Stimulated activated CD4-positive, alpha-beta T cell treated with anti-CD3 and anti-CD28 coated beads, Interleukin-1b, Interleukin-23, amount 100 ng/mL, for 1 hour (primary cell): ENCODE measurements at places on chromosomes 3 and 15.

- DNase-seq, result no peak
Observed at GRCh38 chr3:98739266-98739665, 23.9 kb upstream of the ST3GAL6 start.

DNA sequence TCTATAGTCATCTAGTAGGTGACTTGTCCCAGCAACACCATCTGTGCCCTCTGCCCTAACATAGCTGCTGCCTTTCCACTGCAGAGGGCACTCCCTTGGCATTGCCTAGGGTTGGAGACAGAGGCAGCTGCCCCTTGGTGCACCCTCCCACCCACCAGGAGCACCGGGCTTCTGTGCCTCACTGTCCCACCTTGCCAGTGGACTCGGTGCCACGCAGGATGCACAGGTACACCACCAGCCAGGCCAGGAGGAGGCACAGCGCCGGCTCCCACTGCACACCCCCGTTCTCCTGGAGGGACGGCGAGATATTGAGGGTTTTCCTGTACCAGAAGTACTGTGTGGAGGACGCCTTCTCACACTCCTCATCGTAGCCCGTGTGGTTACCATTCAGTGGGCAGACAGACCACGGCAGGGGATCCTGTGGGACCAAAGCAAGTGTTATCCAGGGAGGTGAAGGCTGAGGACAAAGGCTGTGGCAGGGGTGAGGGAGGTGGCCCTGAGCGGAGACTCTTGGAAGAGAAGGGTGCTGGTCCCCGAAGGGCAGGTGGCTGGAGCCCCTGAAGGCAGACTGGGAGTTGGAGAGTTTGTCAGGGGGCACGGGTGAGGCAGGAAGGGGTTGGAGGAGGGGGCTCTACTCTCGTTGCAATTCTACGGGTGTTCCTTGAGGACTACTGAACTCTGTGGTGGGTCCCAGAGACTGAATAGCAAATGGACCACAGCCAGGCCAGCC lies 20.6 kb downstream of the SLC6A20 start:
- no peak for DNase-seq

- DNase-seq, result no peak
Observed at GRCh38 chr3:49668861-49669260, 5.3 kb upstream of the APEH start.

DNA sequence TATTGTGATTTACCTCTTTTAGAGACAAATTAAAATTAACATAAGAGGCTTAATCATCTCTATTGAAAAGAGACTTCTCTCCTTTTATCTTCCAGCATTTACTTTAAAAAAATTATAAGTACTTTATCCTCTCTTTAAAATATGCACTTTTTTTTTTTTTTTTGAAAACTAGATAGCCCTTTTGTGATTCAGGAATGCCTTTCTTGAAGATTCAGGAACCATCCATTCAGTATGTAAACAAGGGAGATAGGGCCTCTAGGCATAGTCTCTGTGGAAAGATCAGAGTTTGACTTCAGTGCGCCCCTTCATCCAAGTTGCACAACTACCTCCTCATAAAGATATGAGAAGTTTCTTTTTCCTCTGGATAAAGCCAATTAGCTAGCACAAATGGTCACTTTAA lies 1163.7 kb downstream of the SI start:
- no peak for DNase-seq

DNA sequence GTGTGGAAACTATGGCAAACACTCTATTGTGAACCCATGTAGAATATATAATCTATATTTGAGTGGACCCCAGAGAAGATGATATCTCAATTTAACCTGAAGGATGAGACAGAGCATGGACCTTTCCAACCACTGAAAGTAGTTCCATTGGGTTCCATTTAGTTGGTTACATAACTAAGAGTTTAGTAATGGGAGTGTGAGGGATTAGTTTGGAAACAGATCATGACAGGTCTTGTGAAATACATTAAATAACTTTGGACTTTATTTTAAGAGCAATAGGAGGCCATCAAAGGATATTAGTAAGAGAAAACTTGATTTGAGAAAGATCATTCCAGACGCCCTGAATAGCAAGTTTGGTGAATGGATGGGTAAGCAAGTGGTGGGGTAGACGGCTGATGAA lies 487.2 kb upstream of the ROBO2 start:
- DNase-seq, result no peak

GRCh38 chr3:113747283-113748046 lies 630 bp downstream of the ATP6V1A start:
- DNase-seq, result peak; percentile 12

DNA sequence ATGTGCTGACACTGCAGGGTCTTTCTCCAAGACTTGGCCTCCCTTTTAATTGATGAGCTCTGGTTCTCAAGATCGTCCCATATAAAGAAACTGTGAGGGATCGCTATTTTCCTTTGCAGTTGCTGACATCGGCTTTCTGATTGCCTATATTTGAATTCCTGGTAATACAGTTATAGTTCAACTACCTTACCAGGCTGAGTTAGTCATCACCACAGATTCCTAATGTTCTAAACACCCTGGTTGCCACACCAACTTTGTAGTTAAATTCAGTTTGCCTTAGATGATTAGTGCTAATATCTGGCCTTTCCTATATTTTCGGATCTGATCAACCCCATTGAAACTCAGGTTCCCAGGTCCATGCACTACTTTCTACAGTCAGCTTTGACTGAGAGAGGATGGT lies 125.0 kb downstream of the GMNC start:
- no peak for DNase-seq

GRCh38 chr15:87033056-87033455 lies 953.4 kb downstream of the AGBL1 start:
- DNase-seq, result no peak

DNA sequence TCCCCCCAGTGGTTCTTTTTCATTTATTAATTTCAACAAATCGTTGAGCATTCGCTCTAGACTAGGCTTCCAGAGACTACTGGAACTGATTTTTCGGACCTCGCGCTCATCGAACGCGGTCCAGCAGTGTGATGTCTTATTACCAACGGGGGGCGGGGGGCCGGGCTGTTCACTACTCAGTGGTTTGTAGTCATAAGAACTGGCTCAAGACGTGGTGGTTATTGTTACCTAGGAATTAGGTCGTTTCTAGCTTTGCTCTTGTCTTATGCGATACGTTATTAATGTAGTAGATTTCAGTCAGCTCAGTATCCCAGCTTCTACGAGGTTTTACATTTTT lies 858 bp downstream of the RBM5 start:
- no peak for DNase-seq

GRCh38 chr3:197567904-197568681 lies 12.3 kb upstream of the BDH1 start:
- DNase-seq, result no peak

DNA sequence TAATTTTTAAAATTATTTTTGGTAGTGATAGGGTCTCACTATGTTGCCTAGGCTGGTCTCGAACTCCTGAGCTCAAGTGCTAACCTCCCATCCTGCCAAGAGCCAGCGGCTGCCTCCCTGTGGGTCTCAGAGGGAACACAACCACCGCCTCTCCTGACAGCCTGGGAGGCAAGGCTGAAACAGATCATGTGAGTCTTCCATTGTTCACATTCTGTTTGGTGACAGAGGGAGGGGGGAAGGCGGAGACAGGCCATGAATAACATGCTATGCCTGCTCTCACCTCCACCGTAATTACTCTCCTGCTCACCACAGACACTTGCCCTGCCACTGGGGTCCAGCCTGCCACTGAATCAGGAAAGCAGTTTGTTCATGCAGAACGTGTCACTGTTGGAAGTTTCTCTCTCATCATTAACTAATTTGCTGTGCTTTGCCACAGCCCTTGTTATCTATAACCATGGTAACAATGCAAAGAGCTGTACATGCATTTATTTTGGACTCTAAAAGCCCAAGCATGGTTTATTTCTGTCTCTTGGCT lies 78.4 kb upstream of the RASGRF1 start:
- no peak for DNase-seq

DNA sequence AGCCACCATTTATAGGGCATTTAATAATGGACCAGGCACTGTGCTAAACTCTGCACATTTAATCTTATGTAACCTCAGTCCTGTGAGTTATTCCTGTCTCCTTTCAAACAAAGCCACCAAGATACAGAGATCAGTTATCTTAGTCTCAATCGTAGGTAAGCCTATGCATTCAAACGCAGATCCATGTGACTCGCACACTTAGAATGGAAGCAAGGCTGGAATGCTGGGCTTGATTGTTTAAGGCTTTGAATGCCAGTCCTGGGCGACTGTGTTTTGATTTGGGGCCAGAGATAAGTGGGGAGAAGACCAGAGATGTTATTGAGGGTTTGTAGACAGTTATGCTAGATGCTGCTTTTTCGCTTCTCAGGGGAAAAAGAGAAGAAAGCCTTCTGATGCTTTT lies 22.2 kb downstream of the MED12L start:
- no peak for DNase-seq

DNA sequence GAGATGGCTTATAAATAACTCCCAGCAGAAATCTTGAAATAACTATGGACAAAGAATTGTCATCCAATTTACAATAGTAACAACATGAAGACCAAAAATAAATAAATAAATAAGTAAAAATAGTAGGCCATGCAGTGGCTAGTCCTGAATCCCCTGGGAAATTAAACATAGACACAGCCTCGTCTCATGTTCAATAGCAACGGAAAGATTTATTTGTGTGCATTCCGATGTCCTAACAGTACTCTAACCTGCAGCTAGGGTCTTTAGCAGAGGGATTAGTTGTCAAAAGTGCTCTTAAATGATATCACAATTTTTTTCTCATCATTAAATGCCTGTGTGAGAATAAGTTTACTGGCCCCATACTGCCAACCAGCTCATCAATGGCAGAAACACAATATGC lies 474.2 kb downstream of the MAGI1 start:
- DNase-seq, result no peak

DNA sequence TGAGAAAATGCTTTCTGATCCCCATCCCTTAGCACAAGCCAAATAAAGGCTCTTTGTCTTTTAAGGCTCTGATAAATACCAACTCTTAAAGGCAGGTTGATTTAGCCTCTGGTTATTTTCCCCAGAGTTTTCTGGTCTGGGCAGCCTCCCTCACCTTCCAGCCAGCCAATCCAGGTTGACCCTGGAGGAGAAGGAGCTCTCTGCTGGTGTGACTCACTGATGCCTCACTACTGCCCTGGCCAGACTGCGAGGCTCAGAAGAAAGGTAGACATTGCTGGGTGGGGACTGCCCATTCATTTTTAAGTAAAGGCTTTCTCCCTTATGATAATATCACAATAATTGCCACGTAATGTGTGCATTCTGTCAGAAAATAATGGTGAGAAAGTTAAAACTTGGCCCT lies 37.1 kb downstream of the SLCO3A1 start:
- no peak for DNase-seq

DNA sequence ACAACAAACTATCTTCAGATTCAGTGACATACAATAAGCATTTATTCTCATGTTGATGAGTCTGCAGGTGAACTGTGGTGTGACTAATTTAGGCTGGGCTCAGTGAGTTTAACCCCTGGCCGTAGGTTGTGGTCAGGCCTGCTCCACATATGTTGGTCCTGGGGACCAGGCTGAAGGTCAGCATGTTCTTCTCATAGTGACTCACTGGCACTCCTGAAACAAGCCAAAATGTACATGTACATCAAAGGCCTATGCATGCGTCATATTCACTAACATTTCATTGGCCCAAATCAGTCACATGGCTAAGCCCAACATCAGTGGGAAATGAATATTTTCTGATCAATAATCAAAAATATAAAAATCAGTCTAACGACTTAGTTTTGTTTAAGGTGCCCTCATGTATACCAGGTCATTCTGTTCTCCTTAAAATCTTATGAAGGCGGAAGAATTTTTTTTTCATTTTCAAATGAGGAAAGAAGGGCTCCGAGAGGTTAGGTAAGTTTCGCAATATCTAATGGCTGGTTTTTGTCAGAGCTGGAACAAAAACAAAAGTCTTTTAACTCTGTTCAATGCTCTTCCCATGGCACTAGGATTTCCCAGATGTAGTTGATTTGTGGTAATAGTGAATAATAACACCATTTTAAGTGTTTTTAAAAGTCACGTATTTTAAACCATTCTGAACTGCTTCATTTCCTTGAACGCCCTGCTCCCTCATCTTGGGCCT lies 148.5 kb downstream of the MFSD1 start:
- DNase-seq, result no peak
